Smooth muscle cell of the coronary artery (primary cell): ENCODE measurements at places on chromosomes 4 and X. TPM values are rescaled to one million over a fixed set of nuclear protein-coding genes. Genes with fewer than 3 reads are reported as not detected.

The PAGE2B gene
- not detected in 2 replicates for total RNA-seq

The F8A3 gene
- total RNA-seq: 0.98 TPM in 1 of 2 replicates, not detected in the other

The OPRPN gene
- total RNA-seq: not detected in 2 replicates

The UNC5C gene
- total RNA-seq: 1.1 and 2.0 TPM in 2 replicates

The PDGFRA gene
- total RNA-seq: 173 and 451 TPM in 2 replicates

The PHEX gene
- total RNA-seq: 0.08 and 1.2 TPM in 2 replicates

The USP51 gene
- total RNA-seq: 0.30 and 2.5 TPM in 2 replicates

The MAML3 gene
- 0.82 and 1.1 TPM in 2 replicates for total RNA-seq

The RBM47 gene
- total RNA-seq: 0.38 and 5.0 TPM in 2 replicates

The SSX4 gene
- total RNA-seq: not detected in 2 replicates
